A549 treated with Hydrocortisone at 1 μM for 4 hours (cell line): ENCODE measurements at places on chromosomes 7 and 10. TPM values are rescaled to one million over a fixed set of nuclear protein-coding genes. Genes with fewer than 3 reads are reported as not detected.

Gene LMOD2
- not detected in 5 replicates for total RNA-seq

Gene EXOSC1
- total RNA-seq, result 51.7 to 58.9 TPM (median 54.8 TPM) in 5 replicates

Gene WIPF3
- 0.43 to 0.59 TPM (median 0.51 TPM) in 5 replicates for total RNA-seq

Gene TMEM72
- not detected in 5 replicates for total RNA-seq

Gene RASA4B
- total RNA-seq, result 1.2 to 2.1 TPM (median 1.6 TPM) in 5 replicates

Gene RHOBTB1
- total RNA-seq, result 11.3 to 17.4 TPM (median 13.9 TPM) in 5 replicates

Gene SFXN2
- 3.0 to 4.1 TPM (median 3.4 TPM) in 5 replicates for total RNA-seq

Gene RNF32
- 1.2 to 2.2 TPM (median 1.3 TPM) in 5 replicates for total RNA-seq

Gene LEP
- not detected in 5 replicates for total RNA-seq

Gene BUB3
- 166 to 198 TPM (median 169 TPM) in 5 replicates for total RNA-seq

Gene PLXDC2
- total RNA-seq, result 0.05 TPM in 2 of 5 replicates, not detected in the others

Gene TEX36
- not detected in 5 replicates for total RNA-seq

Gene SLC26A5
- not detected in 5 replicates for total RNA-seq

Gene CACNB2
- not detected in 5 replicates for total RNA-seq

Gene MOGAT3
- total RNA-seq, result not detected in 5 replicates

Gene KEL
- total RNA-seq, result 0.33 TPM in 1 of 5 replicates, not detected in the others

Gene FLNC
- 3.1 to 5.3 TPM (median 4.0 TPM) in 5 replicates for total RNA-seq

Gene CRHR2
- total RNA-seq, result 0.02 to 0.06 TPM (median 0.05 TPM) in 3 of 5 replicates, not detected in the others

Gene SDHAF3
- 16.4 to 36.4 TPM (median 19.5 TPM) in 5 replicates for total RNA-seq

Gene STAG3
- total RNA-seq, result 0.07 to 0.52 TPM (median 0.15 TPM) in 5 replicates

Gene DNAH11
- 0.05 to 0.63 TPM (median 0.25 TPM) in 5 replicates for total RNA-seq

Gene TUBAL3
- 0.17 to 0.23 TPM (median 0.22 TPM) in 5 replicates for total RNA-seq

Gene RAB19
- total RNA-seq, result not detected in 5 replicates

Gene RSPH10B
- total RNA-seq, result 0.05 to 0.20 TPM (median 0.12 TPM) in 5 replicates

Gene TMEM213
- total RNA-seq, result not detected in 5 replicates
